ENCODE measurements at places on chromosomes 1 and 21. TPM values are rescaled to one million over a fixed set of nuclear protein-coding genes. Genes with fewer than 3 reads are reported as not detected.

Gene KCNE1
- total RNA-seq, result not detected

Gene RNU1-1
- 2,403 TPM for total RNA-seq

Gene PEAR1
- total RNA-seq, result not detected

Gene OR2G6
- 1.1 TPM for total RNA-seq

Gene SPRR4
- total RNA-seq, result not detected

Gene SYT6
- total RNA-seq, result not detected

Gene HCRTR1
- total RNA-seq, result not detected

Gene NOS1AP
- total RNA-seq, result 0.15 TPM

Gene F11R
- total RNA-seq, result 29.8 TPM

Gene ATPAF1
- total RNA-seq, result 39.6 TPM

Gene ERICH3
- total RNA-seq, result not detected

Gene SMCP
- total RNA-seq, result not detected

Gene ETS2
- 8.6 TPM for total RNA-seq

Gene SPRR2B
- not detected for total RNA-seq

Gene BGLAP
- total RNA-seq, result 0.40 TPM

Gene KLHDC8A
- total RNA-seq, result not detected

Gene KDM1A
- 110 TPM for total RNA-seq

Gene SH2D2A
- total RNA-seq, result 17.4 TPM

Gene RO60
- 65.5 TPM for total RNA-seq

Gene GNG12
- 0.43 TPM for total RNA-seq

Gene AMY2A
- 0.35 TPM for total RNA-seq

Gene HYI
- 5.3 TPM for total RNA-seq

Gene TMEM201
- 24.5 TPM for total RNA-seq

Gene GIPC2
- 0.08 TPM for total RNA-seq
